ENCODE measurements at places on chromosomes 7 and 10.

DNA sequence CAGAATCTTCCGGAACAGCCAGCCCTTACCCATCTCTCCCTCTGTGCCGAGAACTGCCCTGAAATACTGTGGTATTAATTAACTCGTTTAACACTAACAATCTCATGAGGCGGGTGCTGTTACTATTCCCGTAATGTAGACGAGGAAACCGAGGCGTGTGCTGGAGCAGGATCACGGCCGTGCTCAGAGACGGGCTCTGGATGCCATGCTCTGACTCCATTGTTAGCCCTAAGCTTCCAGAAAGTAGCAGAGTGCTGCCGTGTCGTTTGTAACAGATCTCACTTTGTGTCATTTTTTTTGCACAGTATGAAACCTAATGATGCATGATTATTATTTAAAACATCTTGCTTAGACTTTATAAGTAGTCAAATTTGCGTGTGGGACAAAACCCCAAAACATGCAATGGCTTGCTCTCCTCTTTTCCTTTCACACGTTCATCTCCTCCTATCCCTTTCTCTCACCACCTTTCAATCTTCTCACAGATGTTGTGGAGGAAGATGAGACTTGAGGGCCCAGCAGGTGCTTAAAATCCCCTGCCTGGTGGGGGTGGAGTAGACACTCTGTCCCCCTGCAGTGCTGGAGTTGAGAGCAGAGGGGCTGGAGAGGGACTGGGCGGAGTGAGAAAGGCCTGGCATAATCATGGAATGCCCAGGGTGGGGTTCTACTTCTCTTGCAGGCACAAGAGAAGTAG, 482 bp upstream of the ACTR3C start:
- peak; percentile 48 for DNase-seq

DNA sequence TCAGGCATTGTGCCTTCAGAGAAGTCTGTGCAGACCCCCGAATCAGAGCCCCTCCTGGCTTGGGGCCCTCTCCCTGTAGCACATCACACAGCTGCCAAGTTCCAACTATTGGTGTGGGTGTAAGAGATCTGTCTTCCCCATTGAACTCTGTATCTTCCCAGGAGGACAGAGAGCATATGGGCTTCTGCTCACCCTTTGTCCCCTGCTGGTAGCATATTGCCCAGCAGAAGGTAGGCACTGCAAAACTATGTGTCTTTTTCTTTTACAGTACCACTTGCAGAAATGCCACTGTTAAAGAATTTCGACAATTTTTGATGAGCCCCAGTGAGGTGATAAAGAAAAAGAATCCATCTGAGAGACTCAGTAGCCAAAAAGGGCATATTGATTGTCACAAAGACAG, 59.6 kb downstream of the NPY start:
- peak; percentile 22 for DNase-seq

- DNase-seq = no peak
These were observed 43.8 kb downstream of the FZD9 start for GRCh38 chr7:73477376-73477775.

- no peak for DNase-seq
These were observed 219.1 kb downstream of the SEC23IP start for GRCh38 chr10:120111628-120112027.

DNA sequence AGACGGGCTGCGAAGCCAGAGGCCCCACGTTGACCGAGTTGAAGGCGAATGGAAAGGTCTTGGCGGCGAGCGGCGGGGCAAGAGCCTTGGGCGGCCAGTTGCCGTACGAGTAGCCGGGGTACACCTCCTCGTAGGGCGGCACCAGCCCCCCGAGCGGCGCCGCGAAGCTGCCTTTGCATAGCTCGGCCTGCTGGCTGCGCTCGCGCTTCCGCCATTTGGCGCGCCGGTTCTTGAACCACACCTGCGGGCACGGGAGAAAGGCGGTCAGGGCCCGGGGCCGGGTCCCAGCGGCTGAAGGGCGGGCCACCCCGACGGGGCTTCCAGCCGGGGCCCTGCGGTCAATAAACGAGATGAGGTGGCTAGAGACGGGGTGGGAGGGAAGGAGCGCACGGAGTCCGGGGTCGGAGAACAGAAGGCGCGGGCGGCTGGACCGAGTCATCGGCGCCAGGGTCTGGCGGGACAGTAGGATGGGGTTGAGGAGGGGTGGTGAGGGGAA, 4.8 kb downstream of the ELOVL3 start:
- peak; percentile 74 for DNase-seq

DNA sequence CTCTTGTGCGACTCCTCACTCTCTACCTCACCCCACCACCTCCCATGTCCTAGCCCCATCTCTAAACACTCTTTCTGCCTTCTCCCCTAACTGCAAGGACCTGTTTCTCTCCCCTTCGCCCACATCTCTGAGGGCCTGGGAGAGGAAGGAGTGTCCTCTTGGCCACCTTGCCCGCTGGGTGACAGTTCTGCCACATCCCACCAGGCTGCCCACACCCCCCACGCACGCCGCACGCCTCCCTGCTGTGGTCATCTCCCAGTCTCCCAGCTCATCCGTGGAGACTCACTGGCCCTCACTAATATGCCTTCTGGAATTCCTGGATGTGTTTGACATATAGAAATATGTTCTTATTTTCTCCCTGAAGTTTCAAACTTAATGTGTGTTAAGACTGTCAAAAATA, 48.5 kb downstream of the GRB10 start:
- DNase-seq = no peak

DNA sequence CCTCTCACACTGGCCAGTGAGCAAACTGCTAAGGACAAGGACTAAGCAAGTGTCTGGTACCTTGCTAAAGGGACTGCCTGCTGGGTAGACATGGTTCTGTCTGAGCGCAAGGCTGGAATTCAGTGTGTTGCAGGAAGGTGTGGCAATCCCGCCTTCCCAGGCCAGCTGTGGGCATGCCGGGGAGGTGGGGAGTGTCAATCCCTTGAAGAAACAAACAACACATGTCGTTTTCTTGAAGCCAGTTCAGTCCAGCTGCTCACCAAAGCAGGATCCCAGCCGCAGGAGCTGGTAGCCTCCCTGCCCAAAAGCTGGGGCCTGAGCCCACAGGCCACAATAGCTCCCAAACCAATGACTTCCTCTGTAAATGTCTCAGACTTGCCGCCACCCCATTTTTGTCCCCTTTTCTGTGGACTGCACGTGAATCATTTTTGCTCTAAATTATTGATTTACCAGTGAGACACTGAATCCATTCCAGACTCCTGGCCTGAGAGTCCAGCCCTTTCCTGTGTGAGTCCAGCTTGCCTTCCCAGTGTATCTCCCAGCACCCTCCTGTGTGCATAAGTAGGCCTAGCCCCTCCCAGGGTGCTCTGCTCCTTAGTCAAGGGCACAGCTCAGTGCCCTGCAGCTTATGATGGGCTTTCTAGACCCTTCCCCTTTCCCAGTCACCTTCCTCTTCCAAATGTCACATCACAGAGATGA, 166.8 kb downstream of the RGS10 start:
- DNase-seq = peak; percentile 44

DNA sequence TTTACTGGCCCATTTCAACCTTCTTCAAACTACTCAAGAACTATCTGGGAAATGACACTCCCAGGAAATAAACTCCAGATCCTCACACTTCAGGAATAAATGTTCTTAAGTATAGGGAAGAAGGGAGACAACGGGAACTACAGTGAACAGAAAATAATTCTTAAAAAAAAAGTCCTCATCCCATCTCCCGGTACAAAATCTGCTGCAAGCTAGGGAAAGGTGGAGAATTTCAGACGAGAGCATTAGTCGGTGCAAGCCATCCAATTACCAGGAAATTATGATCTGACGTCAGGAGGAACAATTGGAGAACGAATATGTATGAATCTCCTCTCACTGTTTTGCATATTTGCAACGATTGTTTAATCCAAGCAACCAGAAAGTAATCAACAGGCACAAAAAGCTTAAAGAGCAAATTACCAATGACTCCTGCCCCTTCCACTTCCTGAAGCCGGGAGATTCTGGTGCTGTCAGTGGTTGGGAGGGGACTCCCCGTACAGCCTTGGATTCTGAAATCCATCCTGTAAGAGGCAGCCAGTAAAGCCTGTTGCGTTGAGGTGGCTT, 15.1 kb upstream of the GATA3 start:
- DNase-seq = peak; percentile 67

- no peak for DNase-seq
These were observed at the start of gene BLNK for GRCh38 chr10:96271016-96271815. Gene BLNK, minus strand, starts transcription at chr10:96271569. Its CDS starts 171 bp downstream, at chr10:96271398.

GRCh38 chr10:87541114-87541513, 36.4 kb downstream of the MINPP1 start:
- no peak for DNase-seq

- DNase-seq = no peak
These were observed 398.1 kb downstream of the CDC14C start for GRCh38 chr7:49322476-49322875.

DNA sequence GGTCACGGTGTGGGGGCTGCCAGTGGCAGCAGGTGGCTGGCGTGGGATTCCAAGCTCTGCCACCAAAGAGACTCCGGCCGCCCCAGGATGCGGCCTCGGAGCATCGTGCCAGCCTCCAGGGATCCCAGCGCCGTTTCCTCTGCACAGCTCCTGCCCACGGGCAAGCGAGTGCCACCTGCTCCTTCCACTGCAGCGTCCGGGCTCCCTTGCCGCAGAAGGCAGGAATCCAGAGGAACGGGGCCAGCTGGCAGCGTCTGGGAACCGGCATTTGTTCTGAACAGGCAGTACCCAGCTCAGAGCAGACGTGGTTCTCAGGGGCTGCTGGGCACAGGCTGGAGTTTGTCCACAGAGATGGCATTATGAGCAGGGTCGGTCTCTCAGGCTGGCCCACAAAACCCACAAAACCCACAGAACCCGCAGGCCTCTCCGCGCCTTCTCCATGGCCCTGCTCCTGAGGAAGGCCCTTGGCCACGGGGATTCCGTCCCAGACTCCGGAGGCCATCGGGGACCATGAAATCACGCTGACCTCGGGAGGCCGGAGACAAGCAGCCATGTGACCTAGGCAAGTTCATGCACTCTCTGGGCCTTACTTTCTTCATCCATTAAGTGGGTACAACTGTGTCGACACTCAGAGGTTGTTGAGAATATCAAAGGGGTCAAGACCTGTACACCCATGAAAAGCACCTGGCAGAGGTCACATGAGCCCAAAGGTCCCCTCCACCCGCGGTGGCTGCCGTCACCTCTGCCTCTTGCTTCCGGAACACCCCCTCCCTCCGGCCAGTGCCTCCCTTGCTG, 72.1 kb upstream of the TNRC18 start:
- no peak for DNase-seq

GRCh38 chr10:124997771-124998623, 56.1 kb downstream of the ZRANB1 start:
- no peak for DNase-seq

GRCh38 chr7:112799448-112800120, 9.4 kb upstream of the TMEM168 start:
- DNase-seq = no peak

DNA sequence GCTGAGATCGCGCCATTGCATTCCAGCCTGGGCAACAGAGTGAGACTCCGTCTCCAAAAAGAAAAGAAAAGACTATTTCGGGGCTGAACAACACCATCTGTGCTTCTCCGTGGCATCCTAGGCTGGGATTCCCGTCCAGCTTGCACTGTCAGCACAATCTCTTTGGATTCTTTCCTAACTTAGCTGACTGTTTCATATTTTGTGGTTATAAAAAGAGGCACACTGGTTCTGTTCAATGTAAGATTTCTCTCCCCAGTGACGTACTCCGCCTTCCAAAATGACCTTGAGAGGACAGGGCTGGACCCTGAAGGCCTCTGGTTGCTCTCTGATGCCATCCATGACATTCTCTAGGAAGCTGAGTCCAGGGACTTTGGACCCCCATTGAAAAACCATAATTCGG, 8.8 kb downstream of the ZNHIT1 start:
- no peak for DNase-seq

- peak; percentile 48 for DNase-seq
These were observed 25.0 kb downstream of the VTI1A start for GRCh38 chr10:112471878-112472487.

GRCh38 chr10:31215052-31215451, 104.0 kb upstream of the ZEB1 start:
- no peak for DNase-seq

DNA sequence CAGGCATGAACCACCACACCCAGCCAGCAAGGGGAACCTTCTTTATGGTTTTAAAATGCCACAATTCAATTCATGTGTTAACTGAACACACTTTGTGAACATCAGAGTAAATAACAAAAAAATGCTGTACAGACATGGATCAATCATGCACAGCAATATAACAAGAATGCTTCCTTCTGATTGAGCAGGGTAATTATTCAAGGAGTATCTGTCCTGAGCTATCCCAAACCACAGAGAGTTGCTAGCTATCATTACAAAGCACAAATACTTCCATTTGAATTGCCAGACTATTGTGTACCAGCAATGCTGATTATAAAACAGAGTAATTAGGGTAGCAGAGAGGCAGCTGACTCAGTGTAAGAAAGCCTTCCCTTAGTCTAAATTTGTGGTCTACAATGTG, 11.3 kb upstream of the RHOBTB1 start:
- DNase-seq = no peak

- DNase-seq = no peak
These were observed 634 bp upstream of the OR9A4 start for GRCh38 chr7:141915565-141915964.

DNA sequence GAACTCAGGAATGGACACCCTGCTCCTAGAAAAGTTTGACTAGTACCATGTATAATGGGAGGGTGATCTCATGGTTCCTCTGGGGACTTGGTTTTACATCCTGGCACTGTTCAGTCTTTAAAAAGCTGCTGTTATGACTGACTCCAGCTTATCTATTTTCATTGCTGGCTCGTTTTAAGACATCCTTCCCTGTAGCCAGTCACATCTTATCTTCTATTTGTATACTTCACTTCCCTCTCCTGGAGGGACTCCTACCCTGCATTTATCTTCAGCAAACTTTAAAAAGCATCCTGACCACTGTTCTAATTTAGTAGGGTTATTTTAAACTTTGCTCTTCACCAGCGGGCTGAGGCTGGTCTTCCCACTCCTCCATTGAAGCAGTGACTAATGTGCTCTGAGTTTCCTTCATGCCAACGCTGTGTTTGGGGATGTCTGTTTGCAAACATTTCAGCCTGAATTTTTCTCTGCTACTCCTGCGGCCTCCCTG, 72.9 kb upstream of the ARMC3 start:
- DNase-seq = no peak

GRCh38 chr7:138491612-138492386, 31.7 kb downstream of the TRIM24 start:
- no peak for DNase-seq

DNA sequence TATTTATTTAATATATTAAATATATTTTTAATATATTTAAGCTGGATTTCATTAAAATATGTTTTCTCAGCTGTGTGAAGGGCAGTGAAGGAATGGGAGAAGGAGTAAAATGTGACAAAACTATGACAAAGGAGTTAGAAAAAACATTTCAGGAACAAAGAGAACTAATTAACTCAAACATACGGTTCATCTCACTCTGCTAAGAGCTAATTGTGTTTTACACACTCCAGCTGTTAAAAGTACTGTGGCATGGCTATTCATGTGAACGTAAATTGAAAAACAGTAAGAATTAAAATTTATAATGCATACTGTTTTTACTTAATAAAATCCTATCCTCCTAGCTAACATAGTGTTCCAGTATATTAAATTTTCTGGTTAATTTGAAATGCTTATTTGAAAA, 262.5 kb upstream of the GNAI1 start:
- no peak for DNase-seq

GRCh38 chr10:70478191-70479164, at the start of gene PALD1:
Gene PALD1, plus strand, starts transcription at chr10:70478767. Its CDS starts 47,185 bp downstream, at chr10:70525952.
- peak; percentile 82 for DNase-seq

GRCh38 chr7:83593921-83594475, 54.9 kb downstream of the SEMA3E start:
- no peak for DNase-seq
